ENCODE measurements at places on chromosomes 3 and 15. TPM values are rescaled to one million over a fixed set of nuclear protein-coding genes. Genes with fewer than 3 reads are reported as not detected.

The SLC2A2 gene
- not detected for total RNA-seq

The EPHA6 gene
- total RNA-seq = 0.59 TPM

The CCR1 gene
- 6.5 TPM for total RNA-seq

The XIRP1 gene
- 157 TPM for total RNA-seq

DNA sequence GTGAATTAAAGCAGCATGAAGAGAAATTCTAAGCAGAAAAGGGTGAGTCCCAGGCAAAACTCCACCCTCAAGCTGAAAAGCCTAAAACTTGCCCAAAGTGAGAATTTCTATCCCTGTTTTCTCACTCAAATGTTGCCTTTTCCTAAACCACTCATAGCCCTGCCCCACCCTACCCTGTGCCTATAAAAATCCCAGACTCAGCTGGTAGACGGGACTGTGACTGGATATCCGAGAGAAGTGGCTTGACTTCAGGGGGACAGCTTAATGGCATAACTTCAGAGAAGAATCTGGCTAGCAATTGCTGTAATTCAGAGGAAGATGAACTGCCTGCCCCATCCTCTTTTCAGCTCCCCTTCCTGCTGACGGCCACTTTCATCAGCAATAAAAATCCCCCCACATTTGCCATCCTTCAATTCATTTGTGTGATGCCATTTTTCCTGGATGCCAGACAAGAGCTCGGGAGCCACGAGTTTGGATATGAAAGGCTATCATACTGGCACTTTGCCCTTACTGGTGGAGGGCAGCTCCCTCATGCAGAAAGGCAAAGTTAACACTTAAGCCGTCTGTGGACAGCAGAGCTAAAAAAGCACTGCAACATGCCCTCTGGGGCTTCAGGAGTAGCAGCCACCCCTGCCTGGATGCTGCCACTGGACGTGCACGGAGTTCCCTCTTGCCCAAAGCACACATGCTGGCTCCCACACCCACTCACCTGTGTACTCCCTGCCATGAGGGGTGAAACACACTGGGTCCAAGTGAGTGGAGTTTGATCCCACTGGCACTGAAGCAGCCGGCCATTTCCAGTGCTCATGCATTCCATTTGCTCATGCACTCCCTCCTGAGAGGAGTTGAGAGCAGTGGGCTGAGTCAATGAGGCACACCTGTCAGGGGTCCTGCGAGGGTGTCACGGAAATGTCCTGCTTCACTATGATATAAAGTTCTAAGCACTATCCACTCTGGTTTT, 670.6 kb downstream of the PLOD2 start:
- no peak for DNase-seq

DNA sequence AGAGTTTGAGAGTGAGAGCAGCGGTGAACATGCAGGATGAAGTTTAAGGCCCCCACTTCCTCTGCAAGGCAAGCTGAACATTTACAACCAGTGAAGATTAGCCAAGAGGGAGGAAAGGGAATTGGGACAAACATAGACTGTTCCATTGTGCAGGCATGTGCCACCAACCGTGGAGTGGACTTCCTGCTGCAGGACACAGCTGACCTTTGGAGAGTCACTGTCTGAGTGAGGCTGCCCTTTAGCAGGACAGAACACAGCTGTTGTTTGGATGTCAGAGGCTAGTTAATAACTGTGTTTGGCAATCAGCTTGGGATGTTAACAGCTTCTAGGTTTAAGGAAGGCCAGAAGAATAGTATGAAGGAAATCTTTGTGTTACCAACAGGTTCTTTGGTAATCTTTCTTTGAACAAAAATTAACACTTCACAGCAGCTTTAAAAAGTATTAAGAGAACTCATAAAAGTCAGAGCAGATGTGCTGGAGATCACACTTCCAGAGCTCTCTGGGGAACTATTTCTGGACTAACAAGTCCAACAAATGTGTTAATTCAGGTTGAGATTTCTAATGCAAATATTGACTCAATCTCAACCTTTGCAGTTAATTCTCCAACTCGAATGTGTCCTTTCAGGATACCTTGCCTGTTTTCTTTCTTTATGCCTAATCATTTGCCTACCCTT, 31.4 kb downstream of the CTDSPL start:
- DNase-seq = peak; percentile 76

- DNase-seq = no peak
Observed at GRCh38 chr3:113287803-113288648, 76.7 kb downstream of the BOC start.

DNA sequence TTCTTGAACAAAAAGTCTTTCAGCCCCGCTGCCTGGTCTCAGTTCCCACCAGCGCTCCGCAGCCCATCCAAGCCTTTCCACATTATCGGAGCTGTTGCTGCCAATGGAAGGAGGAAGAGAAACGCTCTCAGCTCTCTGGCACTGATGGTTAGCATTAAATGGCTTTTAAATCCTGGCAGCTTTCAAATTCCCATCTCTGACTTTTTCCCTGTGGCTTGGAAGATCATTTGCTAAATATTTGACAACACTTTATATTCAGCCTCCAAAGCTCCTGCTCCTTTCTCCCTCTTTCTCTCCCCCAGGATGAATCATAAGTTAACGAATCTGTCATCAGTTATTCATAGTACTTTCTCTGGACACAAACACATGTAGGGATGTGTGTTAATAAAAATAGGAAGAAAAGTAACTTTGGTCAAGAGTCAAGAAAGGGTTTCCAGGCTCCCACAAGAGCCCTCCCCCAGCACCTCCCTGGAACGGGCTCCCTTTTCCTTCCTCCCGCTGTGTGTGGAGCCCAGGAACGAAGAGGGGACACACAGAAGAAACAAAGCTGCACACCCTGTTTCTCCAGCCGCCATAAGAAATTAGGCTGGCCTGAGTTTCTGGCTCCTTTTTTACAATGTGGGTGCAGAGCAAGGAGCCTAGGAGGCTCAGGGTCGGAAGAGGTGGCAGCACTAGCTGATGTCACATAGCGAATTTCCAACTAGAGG, 47.6 kb upstream of the TSEN2 start:
- peak; percentile 30 for DNase-seq

GRCh38 chr3:15810702-15811101, 12.9 kb upstream of the ANKRD28 start:
- DNase-seq = no peak

DNA sequence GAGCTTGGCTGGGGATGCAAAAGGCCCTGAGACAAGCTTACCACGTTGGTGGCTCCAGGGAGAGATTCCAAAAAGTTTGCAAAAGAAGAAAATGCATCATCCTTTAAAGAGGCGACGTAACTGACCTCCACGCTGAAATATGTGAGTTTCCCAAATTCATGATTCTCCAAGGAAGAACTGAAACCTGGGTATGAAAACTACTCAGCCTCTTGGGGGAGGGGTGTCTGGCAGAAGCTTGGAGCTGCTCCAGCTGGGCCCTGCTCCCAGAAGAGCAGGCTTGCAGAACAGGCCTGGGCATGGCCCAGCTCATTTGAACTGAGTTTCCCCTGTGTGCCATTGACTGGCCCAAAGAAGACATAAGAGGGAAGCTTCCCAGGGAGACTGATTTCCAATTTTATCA, 20.5 kb downstream of the CPN2 start:
- DNase-seq = peak; percentile 90

- DNase-seq = no peak
Observed at GRCh38 chr3:74713977-74714376, 99.5 kb upstream of the CNTN3 start.

DNA sequence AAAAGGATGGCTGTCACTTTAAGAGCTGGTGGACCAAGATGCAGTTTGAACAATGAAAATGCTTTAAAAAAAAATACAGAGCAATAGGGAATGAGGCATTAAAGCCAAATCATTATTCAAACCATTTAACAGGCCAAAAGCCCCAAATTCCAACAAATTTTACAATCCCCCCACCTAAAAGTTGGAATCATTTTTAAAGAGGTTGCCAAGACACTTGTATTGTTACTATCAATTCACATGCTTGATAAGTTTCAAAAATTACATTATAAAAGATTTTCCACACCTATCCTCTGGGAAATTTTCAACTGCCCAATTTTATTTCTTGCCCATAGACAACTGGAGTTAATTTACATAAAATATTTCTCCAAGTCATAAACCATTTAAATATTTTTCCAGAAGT, 192.3 kb upstream of the ARHGEF26 start:
- DNase-seq = no peak

GRCh38 chr3:102530415-102531181, 95.8 kb downstream of the ZPLD1 start:
- DNase-seq = no peak

GRCh38 chr3:184914628-184915027, 102.7 kb downstream of the VPS8 start:
- no peak for DNase-seq

GRCh38 chr15:65841121-65841930, 28.0 kb upstream of the RAB11A start:
- DNase-seq = no peak
